ENCODE measurements at places on chromosomes 5 and 9.

DNA sequence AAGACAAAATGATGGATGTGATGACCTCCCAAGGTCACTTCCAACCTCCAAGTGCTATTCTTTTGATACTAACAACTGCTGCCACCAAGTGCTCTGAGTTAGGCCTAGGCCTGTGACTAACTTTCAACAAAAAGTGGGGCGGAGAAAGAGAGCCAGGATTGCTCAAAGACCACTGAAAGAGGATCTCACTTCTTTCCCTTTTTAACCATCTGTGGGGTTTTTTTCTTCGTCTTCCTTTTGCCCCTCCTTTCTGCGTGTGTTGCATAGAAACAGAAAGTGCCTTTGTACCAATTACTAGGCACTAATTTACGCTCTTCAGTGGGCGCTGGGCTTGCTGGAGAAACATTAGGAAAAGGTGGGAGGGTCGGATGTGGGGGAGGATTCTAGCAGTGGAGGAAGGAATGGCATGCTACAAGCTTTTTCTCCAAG is 8.0 kb downstream of the KLF9 start:
- peak; percentile 97 for DNase-seq

DNA sequence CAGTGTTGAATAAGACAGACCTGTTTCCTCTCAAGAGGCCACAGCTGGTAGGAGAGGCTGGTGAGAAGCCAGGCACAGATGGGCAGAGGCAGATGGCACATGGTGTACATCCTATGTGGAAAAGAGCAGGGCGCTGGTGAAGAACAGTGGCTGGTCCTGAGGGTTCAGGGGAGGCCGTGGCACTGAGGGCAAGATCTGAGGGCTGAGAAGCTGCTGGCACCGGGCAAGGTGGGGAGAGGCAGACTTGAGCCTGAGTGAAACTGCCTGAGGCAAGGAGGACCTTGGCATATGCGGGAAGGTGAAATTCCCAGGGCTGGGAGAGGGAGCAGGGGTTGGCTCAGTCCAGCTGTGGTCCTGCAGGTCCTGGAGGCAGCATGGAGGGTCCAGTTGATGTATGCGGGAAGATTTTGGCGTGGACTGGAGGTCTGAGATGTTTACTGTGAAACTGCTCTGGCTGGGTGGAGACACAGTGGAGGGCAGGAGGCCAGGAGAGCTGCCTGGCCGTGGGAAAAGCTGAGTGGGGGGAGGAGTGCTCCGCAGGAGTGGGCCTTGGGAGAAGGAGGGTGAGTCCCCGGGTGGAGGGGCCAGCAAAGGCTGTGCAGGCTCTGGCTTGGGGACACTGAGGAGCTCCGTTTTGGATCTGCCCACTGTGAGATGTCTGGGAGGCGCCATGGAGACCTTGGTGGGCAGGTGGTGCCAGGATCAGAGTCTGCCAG is 2.6 kb downstream of the MAN1B1 start:
- no peak for DNase-seq

- no peak for DNase-seq
Measured at GRCh38 chr5:42872865-42873264, 61.2 kb upstream of the SELENOP start.

- no peak for DNase-seq
Measured at GRCh38 chr5:56480078-56480704, 247.1 kb upstream of the ANKRD55 start.

DNA sequence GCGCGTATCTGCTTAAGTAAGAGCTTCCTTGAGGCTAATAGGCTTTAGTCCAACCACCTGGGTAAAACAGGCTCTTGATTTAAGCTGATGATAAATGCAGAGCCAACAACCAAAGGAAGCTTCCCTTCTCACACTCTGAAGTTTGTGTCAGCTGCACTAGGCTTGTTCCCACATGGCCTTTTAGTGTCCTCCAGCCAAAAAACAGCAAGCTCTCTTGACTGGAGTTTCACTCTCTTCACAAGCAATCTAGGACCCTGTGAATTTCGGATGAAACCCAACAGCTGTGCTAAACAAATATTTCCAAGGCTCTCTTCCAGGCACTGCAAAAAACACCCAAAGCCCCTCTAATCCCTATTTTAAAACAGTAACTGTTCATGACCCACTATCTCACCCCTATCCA is 63.9 kb downstream of the SAXO1 start:
- DNase-seq = no peak

DNA sequence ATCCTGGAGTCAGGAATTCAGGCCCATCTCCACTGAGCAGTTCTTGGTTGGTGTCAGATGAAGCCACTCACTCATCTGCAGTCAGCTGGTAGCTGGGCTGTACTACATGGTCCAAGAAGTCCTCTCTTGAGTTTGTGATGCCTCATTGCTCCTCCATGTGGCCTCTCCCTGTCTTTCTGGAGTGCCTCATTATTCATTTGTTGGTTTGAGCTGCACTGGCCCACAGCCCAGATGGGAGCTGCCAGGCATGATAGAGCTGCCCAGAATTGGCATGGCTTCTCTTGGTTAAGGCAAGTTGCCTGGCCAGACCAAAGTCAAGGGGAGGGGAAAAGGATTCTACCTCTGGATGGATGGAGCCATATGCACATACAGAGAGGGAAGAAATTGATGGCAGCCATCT is 8.0 kb downstream of the PTCD2 start:
- no peak for DNase-seq

GRCh38 chr9:5493679-5494511 is 16.4 kb upstream of the PDCD1LG2 start:
- DNase-seq = peak; percentile 91

DNA sequence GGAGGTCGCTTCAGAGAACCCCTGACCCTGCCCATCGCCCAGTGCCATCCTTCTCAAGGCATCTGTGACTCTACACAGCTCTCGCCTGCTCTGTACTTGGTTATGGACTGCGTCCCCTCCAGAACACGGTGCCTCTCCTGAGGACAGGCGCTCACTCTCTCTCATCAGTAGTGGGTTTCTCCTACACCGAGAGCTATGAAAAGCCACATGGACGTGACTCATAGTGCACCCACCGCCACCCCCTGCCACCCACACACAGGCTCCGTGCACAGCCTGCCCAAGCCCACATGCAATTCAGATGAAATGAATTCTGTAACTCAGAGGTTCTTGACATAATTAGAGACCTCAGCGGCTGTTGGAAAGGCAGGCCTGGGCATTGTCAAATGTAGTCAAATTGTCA is 13.9 kb downstream of the GTF3C5 start:
- no peak for DNase-seq

DNA sequence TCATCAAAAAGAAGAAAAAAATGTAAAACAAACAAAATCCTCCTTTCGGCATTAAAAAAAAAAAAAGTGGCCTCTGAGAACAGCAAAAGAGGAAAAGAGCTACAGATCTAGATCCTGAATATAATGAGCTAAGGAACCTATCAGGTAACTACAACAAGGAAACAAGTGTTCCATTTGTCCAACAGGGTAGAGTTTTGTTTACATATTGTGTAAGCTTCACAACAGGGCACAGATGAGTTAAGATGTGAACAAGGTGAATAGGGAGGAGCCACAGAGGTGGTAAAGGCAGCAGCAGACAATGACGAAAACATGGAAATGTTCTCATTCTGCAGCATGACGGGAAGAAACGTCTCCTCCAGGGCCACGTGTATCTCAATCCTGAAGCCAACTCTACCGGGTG is 14.4 kb downstream of the ELP1 start:
- DNase-seq = no peak

- DNase-seq = no peak
Measured at GRCh38 chr5:116652196-116652729, 77.6 kb upstream of the SEMA6A start.

DNA sequence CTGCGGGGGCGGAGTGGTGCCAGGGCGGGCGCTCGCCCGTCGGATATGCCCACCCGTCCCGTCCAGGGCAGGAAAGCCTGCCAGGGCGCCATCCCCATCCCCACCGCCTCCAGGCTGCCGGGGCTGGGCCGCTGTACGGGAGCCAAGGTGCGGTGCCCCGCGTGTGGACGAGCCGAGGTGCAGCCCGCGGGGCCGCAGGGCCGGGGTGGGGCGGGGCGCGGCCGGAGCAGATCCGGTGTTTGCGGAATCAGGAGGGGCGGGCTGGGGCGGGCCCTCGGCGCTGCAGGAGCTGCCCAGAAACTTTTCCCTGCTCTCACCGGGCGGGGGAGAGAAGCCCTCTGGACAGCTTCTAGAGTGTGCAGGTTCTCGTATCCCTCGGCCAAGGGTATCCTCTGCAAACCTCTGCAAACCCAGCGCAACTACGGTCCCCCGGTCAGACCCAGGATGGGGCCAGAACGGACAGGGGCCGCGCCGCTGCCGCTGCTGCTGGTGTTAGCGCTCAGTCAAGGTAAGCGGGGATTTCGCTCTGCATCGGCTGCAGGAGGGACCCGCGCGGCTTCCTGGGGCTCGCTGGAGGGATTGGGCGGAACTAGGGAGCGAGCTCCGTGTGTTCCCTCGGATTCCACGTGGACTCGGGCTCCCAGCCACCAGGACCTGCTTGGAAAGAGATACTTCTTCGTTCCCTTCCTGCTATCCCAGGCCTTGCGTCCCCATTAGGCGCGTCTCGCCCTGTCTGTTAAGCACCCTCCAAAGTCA is at the start of gene ITGA2:
Gene ITGA2, plus strand, starts transcription at position 328 of the 756 bp plus-strand sequence. Its CDS starts 117 bp downstream, at position 445.
- DNase-seq = peak; percentile 10

- DNase-seq = no peak
Measured at GRCh38 chr5:135587721-135588663, 9.2 kb upstream of the CXCL14 start.
